ENCODE measurements at places on chromosomes 1 and 21.
A peak's percentile ranks its signal among the peaks of the same experiment; 100 is the strongest.

DNA sequence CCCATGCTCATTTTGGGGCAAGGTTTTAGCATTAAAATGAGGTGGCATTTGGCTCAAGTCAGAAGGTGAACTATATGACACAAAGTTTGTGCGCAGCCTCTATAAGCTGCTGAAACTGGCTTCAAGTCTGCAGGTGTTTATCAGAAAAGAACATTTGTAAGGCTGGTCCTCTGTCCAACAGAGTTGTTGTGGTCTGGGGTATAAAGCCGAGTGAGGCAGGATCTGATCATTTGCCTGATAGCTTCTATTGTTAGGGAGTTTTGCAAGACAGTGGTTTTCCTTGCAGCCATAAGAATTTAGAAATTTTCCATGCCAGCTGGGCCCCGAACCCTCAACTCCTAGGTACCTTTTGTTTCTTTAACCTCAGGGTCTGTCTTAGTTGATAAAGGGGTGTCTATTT is 130.8 kb downstream of the PGBD5 start:
- DNase-seq = no peak

- no peak for DNase-seq
Measured at GRCh38 chr1:44322367-44322766, 32.7 kb downstream of the ERI3 start.

DNA sequence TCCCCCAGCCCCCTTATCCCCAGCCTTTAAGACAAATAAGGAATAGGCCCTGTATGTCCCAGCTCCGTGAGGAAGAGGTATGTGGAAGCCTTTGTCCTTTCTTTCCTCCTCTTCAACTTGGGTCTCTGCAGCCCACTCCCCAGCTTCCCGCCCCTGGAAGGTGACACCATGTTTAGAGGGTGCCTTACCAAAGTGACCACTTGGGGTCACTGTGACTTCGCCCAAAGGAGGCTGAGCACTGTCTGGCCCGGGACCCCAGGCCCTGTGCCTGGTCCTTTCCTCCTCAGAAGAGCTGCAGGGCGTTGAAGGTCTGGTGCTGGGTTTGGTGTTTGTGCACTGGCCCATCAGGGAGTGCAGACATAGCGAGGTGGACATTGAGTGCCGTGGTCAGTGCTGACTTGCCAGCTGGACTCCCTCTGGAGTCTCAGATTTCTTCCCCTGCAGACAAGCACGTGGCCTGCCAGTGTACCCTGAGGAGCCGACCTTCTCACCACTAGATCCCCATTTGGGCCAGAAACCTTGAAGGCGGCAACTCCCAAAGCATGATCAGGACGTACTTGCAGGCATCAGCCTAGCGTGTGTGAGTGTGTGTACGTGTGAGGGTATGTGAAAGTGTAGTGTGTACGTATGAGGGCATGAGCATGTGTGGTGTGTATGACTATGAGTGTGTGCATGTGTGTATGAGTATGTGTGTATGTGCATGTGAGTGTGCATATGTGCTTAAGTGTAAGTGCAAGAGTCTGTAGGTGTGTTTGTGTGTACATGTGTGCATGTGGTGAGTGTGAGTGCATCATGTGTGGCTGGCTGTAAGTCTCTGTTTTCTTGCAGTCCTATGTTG is 181.4 kb upstream of the KIAA0040 start:
- peak; percentile 56 for DNase-seq

- no peak for DNase-seq
Measured at GRCh38 chr1:180892675-180893074, 20.0 kb upstream of the KIAA1614 start.

- DNase-seq = no peak
Measured at GRCh38 chr1:96525657-96526557, 195.7 kb upstream of the PTBP2 start.

- DNase-seq = no peak
Measured at GRCh38 chr21:44840771-44841170, 22.9 kb upstream of the SUMO3 start.

- no peak for DNase-seq
Measured at GRCh38 chr21:41428847-41429246, 2.8 kb downstream of the MX1 start.

DNA sequence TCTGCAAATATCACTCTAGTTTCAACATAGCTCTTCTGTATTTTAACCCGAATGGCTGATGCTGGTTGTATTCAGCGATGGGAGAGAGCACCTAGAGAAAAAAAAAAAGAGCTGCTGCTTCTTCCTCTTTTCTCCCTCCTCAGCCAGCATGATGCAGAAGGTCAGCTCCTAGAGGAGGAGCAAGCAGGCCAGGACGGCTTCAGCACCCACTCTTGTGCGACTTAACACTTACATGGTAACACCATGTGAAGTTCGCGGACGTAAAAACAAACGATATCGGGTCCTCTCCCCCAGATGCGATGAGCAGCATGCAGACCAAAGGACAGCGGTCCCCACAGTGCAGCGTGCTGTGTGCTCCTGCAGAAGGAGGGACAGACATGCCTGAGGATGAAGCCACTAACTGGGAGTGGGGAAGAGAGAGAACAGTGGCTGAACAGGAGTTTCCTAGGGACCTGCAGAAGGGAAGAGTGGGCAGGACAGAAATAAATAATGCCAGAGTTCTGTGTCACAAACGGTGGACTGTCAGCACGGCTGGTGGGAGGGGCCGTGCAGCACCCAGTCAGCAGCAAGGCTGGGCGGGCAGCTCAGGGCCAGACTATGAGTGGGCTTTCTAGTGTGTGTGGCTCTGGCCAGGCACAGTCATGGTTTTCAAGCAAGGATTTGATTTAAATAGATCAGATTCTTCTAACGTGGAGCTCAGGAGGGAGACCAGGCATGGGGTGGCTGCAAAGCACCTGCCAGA is 11.4 kb upstream of the B3GALT5 start:
- no peak for DNase-seq

DNA sequence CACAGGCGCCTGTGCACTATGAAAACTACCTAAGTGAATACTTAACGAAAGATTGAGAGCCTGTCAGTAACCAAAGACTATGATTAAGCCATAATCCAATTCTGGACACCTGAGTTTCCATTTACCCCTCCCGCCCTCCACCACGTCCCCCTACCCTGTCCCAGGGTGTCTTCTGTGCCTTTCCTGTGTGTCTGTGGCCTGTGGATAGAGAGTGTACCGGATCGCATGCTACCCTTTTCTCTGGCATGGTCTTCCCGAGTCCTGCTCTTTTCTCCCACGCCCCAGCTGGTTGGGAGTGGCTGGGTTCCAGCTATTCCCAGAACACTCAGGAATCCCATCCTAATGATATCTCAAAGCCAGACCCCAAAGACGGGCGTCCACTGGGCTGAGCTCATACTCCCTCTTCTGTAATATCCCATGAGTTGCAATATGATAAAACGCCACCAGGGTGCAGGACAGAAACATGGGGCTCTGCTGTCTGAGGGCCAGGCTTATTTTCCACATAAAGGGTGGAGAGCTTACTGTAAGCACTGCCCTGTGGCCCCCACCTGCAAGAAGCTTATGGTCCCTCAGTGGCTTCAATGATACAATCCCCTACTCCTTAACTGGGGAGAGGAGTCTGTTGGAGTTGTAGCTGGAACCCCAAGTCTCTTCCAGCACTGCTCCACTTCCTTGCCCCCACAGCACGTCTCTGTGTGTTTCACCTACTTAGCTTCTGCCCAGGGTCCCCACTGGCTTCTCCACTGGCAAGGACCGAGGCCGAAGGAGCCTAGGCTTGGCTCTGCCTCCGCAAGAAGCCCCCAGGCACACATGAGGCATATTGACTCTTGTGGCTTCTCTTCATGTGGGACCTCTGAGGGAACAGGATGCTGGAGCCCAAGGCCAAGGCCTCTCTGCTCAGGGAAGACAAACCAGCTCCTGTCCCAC is 17.6 kb upstream of the ALX3 start:
- DNase-seq = peak; percentile 87

DNA sequence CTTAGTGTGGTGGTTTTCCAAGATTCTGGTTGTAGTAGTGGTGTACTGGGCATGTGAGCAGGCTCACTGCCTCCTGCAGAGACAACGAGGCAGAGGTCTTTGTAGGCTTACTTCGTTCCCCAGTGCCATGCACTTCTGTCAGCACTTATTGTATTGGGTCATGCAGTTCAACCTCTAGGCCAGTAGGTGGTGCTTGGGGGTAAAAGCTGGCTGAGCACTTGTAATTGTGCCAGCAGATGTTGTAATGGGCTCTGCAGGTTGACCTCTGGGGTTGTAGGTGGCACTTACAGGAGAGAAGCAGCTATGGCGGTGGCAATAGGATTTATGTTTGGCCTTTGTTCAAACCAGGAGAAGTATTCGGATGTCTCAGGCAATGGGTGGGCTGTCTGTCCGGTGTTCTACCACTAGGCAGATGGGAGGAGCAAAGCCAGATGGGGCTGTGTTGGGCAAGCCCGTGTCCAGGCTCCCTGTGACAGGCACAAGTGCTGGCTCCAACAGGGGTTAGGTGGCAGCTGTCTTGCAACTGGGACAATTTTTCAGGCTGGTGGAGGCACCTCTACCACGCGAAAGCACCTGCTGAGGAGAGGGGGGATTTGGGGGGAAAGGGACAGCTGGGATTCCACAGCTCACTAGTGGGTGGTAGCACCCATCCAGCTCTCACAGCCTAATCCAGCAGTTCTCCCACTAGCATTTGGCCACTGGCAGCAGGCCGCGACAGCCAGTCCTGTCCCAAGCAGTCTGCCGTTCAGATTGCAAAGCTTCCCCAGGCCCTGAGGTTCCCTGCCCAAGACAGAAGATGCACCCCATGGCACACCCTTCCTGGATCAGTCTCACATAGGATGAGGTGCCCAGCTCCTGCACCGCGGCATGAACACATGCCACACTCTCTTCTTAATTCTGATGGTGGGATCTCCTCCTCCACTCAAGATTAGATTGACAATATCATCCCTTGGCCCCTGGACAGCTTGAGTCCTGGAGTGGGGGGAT is 274.5 kb downstream of the CTH start:
- peak; percentile 83 for DNase-seq

- no peak for DNase-seq
Measured at GRCh38 chr1:178497903-178498478, 1.2 kb upstream of the CLEC20A start.
